ENCODE measurements at places on chromosomes 11 and 22.

- no peak for DNase-seq
Observed at GRCh38 chr11:91773090-91773489, 451.5 kb upstream of the FAT3 start.

DNA sequence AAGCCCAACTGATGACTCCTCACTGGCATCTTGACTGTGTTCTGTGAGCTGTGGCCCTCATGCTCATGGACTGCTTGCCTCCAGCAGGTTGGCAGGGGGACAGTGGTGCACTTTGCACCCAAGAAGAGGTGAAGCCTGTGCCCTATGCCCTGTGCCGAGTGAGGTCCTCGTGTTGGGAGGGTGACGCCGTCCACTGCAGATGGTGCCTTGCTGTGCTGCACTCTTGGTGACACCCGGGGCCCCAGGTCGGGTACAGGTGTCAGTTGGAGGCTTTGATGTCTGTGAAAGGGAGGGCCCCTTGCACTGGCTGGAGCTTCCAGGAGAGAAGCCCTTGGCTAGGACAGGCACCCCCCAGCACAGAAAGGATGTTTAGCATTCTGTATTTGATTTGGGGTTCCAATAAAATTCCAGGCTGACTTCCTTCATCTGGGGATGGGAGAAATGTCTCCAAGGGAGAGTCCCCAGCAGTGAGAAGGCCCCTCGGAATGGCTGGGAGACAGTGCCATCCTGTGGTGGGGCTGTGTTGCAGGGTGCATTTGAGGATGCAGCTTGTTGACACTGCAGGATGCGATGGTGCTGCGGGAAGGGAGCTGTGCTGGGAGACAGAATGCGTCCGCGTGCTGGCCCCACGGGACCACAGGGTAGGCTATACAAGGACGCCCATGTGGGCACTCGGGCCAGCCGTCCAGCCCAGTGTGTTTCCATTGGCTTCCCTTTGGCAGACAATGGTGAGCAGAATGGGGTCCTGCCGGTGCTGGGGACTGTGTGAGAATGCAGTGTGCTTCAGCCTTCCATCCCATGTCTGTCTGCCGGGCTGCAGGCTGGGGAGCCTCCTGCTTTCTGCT lies 2.5 kb upstream of the ZDHHC8 start:
- DNase-seq, result no peak

GRCh38 chr11:60924110-60924905 lies at the start of gene TMEM132A:
TSS of gene TMEM132A (plus strand) at chr11:60924460. CDS start at chr11:60924634, 174 bp downstream.
- DNase-seq, result peak; percentile 95

DNA sequence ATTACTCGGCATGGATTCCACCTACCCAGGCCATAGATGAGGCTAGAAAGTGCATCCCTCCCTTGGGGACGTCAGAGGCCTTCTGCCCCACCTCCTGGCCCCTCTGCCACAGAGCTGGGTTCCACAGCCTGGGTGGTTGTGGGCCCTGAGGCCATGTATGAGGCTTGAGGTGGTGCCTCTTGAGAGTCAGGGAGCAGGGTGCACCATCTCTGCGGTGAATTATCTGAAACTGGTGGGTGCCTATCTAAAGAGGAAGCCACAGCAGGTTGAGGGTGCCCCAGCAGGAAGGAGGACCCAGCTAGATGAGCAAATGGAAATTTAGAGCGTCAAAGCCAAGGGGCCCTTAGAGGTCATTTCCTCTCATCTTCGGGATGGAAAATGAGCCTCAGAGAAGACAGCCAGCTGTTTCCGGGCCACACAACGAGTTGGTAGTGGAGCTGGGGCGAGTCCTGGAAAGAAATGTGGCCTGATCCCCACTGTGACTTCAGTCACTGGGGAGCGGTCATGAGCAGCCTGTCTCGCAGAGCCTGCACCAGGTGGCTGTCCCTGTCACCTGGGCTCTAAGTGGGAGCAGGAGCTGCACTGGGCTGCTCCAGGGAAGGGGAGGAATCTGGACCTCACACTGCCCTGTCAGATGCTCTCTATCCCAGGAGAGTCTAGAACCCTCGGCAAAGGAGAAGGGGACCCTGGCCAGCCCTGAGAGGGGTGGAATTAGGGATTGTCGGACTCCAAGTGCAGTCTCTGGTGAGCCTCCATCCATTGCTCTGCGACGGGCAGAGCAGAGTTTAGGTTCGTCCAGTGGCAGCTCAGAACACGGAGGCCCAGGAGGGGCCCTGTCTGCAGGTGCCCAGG lies 7.3 kb downstream of the ADORA2A start:
- no peak for DNase-seq

GRCh38 chr22:30251711-30252110 lies 5.2 kb upstream of the LIF start:
- no peak for DNase-seq

GRCh38 chr11:111307472-111308108 lies 9.2 kb downstream of the POU2AF3 start:
- DNase-seq, result no peak

DNA sequence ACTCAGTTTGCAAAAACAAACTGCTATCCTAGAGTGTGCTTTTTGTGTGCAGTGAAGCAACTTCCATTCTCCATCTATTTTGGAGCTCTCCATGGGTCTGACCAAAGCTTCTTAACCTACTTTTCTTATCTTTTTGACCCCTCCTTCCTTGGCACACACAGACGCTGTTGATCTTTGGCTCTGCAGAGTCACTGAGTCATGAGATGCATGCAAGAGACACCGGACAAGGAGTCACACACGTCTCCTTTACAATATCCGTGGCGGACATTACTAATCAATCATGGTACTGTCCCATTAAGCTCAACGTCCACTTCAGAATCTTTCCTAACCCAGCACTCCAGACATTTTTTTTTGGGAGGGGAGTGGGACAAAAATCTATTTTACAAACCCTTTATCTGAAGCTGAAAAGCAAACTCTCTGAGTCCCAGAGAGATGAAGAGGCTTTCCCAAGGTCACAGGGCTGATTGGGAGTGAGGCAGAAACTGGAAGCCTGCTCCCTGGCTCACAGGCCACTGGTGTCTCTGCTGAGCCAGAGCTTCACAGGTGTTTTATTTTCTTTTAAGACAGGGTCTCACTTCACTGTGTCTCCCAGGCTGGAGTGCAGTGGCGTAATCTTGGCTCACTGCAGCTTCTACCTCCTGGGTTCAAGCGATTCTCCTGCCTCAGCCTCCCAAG lies 165.8 kb upstream of the SYT13 start:
- no peak for DNase-seq

DNA sequence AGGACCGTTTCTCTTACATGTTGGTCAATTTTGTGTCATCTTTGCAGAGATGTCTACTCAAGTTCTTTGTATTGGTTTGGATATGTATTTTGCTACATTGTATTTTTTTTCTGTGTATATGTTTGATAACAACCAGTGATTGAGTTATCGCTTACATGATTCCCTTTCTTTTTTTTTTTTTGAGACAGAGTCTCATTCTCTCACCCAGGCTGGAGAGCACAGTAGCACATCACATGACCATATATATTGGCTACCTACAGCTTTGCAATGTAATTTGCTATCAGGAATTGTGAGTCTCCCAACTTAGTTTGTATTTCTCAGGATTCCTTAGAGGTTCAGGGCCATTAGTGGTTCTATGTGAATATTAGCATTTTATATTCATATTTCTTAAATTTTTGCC lies 59.5 kb downstream of the LRRC74B start:
- DNase-seq, result no peak

DNA sequence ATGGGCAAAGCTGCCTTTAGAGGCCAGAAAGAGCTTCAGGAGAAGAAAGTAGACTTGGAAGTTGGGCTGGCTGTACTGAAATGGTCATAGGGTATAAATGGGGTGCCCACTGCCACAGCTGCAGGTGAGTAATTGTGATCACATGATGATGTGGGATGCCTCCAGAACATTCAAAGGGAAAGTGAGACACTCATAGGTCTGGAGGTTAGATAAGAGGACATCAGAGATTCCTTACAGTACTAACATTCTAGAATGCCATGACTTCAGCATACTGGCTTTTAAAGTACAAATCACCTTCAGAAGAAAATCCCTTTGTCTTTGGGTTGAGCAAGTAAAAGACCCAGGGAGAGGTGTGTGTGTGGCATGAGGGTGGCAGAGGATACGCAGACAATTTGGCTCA lies 419.2 kb downstream of the TENM4 start:
- DNase-seq, result no peak

DNA sequence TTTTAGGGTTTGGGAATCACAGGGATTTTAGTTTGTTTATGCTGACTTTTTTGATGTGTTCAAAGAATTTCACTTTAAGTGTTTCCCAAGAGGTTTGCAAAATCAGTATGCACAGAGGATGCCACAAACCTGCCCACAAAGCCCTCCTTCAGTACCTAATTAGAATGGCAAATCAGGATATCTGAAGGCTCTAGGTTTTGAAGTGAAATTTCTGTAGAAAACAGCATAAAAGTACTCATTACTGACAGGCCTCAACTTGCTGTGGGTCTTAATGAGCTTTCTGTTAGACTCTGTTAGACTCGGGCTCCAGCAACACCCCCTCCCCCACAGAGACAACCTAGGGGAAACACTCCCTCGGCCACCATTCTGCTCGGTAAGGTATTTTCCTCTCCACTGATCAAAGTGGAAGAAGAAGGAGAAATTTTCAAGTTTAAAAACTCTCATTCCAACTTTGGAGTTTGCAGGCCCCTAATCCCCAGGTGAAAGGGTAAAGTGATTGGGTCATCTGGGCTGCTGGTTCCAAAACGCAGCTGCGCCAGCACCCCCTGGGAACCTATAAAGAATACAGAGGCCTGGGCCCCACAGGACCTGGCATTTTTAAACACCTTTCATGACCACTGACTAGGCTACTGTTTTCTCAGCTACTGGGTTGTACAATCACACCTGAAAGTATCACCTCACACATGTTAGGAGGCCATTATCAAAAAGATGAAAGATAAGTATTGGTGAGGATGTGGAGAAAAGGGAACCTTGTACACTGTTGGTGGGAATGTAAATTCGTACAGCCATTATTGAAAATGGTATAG lies 67.5 kb downstream of the PLEKHA7 start:
- no peak for DNase-seq

DNA sequence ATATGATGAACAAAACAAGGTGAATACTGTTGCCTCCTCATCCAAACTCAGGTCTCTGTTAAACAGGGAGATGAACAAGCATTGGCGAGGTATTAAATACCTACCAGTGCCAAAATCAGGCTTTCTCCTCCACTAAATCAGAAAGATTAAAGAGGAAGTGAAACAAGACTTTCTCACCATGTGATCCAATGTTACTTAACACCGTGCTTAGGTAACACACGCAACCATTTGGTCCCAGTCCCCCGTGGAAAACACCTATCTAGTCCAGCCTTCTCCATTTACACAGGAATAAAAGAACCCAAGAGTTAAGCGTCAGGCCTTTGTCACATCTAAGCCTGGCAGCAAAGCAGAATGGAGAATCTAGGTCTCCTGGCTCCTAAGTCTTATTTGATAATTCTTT lies 34.5 kb downstream of the TENM4 start:
- DNase-seq, result no peak

GRCh38 chr11:119828819-119829218 lies 99.8 kb upstream of the NECTIN1 start:
- DNase-seq, result no peak

DNA sequence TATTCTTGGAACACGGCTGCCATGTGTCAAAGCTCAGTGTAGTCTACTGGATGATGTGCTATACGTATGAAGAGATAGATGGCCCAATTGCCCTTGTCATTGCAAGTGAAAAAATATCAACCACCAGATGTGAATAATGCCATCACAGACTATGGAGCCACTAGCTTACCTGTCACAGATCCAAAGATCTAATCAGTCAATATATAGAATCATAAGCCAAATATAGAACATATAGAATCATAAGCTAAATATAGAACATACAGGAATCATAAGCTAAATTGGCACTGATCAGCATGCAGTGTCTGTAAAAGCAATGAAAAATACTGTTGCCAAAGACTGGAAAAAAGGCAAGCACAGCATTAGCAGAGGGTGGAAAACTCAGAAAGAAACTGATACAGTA lies 1656.9 kb upstream of the RAG2 start:
- no peak for DNase-seq

DNA sequence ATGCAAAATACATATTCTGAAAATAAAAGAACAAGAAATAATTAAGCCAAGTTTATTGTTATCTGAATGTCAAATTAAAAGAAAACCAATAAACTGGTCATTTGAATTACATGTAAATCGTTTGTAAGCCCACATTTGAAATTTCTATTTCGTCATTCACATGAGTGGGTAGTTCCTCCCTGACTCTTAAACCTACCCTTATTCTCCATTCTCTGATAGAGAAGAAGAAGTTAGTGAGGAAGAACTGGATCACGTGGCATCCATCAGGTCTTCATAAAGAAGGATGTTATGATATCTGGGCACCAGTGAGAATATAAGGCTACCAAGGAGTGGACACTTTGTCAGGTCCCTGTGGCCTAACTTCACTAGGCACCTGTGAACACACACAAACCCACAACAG lies 328.1 kb downstream of the OPCML start:
- DNase-seq, result no peak

DNA sequence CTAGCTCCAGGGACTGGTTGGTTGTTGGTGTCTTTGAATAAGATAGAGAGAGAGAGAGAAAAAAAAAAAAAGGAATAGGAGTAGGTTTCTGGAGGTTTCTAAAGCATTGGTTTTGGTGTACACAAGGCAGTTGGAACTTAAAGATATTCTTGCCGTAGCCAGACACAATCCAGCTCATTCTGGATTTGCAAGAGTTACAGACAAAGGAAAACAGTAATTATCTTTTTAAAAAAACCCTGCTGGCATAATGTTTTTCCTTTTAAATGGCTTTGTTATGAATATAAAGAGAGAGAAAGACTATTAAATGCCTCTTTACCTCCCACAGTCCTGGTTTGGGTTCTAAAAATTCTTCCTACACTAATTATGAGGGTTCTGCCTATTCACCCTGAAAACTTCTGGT lies 120.4 kb upstream of the RAG2 start:
- DNase-seq, result no peak

- no peak for DNase-seq
Observed at GRCh38 chr11:128765571-128766549, 72.0 kb downstream of the FLI1 start.

DNA sequence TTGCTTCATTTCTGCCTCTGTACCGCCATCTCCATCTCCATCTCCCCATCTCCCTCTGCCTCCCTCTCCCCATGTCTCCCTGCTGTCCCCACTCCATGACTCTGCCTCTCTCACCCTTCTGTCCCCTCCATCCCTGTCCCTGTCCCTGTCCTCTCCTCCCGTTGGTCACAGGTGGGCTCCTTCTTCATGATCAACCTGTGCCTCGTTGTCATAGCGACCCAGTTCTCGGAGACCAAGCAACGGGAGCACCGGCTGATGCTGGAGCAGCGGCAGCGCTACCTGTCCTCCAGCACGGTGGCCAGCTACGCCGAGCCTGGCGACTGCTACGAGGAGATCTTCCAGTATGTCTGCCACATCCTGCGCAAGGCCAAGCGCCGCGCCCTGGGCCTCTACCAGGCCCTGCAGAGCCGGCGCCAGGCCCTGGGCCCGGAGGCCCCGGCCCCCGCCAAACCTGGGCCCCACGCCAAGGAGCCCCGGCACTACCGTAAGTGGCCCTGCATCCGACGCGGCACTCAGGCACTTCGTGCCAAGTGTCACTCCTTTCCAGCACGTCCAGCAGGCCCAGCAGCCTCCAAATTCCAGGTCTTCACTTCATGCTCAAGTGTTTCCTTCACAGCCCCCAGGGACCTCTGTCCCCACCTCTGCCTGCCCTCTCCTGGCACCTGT lies 76.0 kb downstream of the CACNA1I start:
- peak; percentile 22 for DNase-seq

- DNase-seq, result no peak
Observed at GRCh38 chr11:122107566-122107965, 8.4 kb downstream of the BLID start.
